Activated CD4-positive, alpha-beta T cell treated with anti-CD3 and anti-CD28 coated beads, Interleukin-2, amount 50 U/mL, for 24 hours (primary cell): ENCODE measurements at places on chromosomes 11 and 22.
A peak's percentile ranks its signal among the peaks of the same experiment; 100 is the strongest.

- DNase-seq = no peak
Measured at GRCh38 chr11:41206388-41206787, 253.1 kb downstream of the LRRC4C start.

- DNase-seq = no peak
Measured at GRCh38 chr11:1233351-1234053, 10.6 kb downstream of the MUC5B start.

DNA sequence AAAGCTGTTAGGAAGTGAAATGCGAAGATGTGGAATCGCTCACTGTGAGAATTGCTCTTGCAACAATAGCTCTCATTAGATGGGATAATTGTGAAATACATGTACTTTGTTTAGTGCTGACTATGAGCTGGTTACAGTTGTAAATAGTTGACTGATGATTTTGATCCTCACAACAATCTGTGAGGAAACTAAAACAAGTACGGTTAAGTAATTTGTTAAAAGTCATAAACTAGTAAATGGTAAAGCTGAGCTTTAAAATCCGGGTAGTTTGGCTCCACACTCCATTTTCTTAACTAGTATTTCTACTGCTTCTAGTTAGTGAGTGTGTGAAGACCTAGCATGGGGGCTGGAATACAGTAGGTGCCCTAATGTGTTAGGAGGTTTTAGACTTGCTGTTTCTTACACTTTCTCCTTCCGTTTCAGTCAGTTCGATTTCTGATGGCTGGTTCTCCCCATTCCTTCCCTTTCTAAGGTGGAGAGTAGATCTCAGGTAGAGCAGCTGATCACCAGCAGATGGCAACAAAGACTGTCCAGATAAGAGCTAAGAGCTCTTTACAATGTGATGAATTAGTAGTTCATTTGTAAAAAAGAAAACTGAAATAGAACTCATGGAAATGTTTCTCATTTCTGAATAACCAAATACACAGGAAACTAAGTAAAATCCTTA lies 16.3 kb upstream of the CYP2R1 start:
- peak; percentile 39 for DNase-seq

- no peak for DNase-seq
Measured at GRCh38 chr11:58727415-58727797, 4.3 kb downstream of the GLYAT start.

- no peak for DNase-seq
Measured at GRCh38 chr22:37470087-37470445, 16.1 kb downstream of the MFNG start.
